ENCODE measurements at places on chromosomes 3 and 15.
A peak's percentile ranks its signal among the peaks of the same experiment; 100 is the strongest.

DNA sequence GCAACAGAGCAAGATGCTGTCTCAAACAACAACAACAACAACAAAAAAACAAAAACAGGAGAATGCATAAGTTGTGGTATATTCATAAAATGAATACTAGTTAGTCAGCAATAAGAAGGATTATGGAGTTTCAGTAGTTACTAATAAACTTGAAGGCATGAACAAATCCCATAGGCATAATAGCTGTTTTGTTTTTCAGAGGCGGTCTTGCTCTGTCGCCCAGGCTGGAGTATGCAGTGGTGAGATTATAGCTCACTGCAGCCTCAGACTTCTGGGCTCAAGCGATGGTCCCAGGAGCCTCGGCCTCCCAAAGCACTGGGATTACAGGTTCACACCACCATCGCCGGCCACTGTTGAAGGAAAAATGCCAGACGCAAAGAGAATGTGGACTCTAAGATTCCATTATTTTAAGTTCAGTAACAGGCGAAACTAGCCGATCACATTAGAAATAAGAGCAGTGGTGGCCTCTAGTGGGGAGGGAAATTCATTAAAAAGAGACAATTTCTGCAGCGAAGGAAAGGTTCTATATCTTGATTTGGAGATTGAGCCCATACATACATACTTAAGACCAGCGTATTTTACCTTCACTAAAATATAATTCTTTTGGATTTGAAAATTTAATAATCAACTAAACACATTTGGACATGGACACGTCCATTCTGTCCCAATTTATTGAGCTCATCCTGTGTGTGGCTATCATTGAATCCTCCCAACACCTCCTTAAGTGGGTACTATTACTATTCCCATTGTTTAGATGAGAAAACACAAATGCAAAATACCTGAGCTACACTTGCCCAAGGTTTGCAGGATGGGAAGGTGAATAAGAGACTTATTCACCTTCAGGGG, 27.4 kb upstream of the HDAC11 start:
- DNase-seq: peak; percentile 55

- DNase-seq: no peak
Observed at GRCh38 chr15:37872661-37873060, 61.8 kb upstream of the TMCO5A start.

DNA sequence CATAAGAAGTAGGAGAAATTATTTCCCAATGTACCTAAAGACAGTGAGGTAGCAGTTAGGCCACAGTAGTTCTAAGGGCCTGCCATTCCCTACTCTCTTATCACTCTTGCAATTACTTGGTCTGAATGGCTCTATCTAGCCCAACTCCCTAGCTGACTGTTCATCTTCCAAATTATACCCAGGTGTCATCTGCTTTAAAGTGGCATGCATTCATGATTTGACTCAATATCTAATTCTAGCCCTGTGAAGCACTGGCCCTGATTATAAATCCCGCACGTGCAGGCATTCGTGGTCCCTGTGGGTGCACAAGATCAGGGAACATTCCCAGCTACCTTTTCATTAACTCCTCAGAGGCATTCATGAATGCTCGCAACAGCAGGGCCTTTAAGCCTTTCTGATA, 43.1 kb upstream of the ZNF774 start:
- DNase-seq: no peak

- DNase-seq: no peak
Observed at GRCh38 chr3:114092151-114093015, 35.8 kb downstream of the QTRT2 start.

DNA sequence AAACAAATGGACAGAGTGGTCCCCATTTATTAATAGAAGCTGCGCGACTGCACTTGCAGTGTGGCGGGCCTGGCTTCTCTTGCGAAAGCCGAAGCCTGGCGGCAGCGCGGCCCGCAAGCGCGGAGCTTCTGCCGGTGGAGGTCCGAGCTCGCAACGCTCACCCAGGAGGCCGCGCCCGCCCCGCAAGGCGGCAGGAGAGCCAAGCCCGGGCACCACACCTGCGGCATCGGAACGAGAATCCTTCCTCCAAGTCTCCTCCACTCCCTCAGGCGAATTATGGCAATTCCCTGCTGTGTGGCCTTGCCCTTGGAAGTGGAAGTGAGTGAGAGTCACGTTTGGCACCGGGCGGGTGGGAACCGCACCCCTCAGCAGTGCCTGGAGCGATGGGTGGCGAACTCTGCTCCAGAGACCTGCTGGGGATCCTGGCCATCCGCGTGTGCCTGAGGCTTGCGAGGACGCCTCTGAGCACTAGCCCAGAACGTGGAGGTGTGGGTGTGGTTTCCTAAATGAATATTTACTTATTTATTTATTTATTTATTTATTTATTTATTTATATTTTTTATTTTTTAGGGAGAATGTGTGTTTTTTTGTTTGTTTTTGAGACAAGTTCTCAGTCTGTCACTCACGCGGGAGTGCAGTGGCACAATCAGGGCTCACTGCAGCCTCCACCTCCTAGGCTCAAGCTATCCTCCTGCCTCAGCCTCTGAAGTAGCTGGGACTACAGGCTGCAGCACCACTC, 133.7 kb upstream of the UBE2E1 start:
- DNase-seq: no peak

- DNase-seq: no peak
Observed at GRCh38 chr15:32867313-32867626, 149.5 kb downstream of the GREM1 start.

All from activated CD4-positive, alpha-beta T cell treated with anti-CD3 and anti-CD28 coated beads, Interleukin-10, Interleukin-2, amounts not matched to agents 100 ng/mL and 50 ng/mL, durations not matched to agents 16 hours and 8 hours (primary cell).